ENCODE measurements at places on chromosomes 1 and 21.

DNA sequence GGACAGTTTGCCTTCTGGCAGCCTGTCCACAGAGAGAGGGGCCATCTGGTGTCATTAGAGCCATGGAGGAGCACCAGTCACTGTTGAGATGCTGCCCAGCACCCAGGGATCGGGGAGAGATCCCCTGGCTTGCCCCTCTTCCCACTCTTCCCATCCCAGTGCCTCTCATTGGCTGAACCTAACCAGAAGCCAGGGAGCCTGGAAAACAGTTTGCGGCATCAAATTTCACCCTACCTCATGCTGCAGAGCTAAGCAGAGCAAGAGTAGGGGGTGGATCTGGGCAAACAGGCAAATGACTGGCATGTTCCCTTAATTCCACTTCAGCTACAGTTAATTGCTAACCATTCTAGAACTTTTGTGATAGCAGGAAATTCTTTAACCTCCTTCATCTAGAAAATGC lies 19.1 kb downstream of the TRAF5 start:
- peak; percentile 47 for DNase-seq

DNA sequence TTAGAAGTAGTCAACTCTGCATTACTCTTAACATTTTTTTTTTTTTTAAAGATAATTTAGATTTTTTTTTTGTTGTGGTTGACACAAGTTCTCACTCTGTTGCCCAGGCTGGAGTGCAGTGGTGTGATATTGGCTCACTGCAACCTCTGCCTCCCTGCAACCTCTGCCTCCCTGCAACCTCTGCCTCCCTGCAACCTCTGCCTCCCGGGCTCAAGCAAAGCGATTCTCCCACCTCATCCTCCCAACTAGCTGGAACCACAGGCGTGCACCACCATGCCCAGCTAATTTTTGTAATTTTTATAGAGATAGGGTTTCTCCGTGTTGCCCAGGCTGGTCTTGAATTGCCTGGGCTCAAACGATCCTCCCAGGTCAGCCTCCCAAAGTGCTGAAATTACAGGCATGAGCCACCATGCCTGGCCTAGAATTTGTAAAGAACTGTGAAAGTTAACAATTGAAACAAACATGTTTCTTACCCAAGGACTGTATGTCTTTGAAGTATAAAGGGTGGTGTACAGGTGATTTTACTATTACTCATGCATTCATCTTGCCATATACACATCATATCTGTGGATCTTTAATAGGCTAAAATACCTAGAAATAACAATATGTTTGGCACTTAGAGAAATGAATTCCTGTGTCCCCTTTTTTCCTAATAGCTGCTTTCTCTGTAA lies 114.7 kb downstream of the ATP5PO start:
- DNase-seq: no peak

DNA sequence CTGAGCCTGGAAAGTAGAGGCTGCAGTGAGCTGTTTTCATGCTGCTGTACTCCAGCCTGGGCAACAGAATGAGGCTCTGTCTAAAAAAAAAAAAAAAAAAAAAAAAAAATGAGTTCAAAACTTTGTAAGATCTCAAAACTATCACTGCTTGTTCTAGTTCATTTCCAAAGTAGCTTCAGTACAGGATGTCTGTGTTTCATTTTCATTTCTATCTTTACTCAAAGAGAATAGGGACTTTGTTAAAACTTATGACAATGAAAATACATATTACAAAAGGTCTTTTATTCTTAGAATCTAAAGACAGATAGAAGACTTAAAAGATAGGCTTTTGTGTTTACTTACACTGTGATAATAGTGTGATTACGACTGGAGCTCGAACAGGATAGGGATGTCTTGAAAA lies 709.7 kb downstream of the ADGRL2 start:
- DNase-seq: no peak

GRCh38 chr1:20445956-20446355 lies 40.1 kb downstream of the CAMK2N1 start:
- no peak for DNase-seq

DNA sequence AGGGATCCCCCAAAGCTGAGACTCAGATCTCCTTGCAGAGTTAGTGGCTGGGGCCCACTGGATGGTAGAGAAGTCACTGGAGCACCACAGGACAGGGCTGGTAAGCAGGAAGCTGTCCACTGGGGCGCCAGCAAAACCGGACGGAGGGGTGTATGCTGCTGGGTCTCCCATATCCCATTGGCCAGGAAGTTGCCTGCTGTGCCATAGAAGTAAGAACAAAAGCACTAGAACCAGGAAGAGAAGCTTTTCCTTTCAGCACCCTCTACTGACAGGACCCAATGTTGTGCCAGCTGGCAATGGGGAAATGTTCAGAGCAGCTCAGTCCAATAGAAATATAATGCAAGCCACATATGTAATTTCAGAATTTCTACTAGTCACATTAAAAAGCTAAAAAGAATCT lies 146.6 kb downstream of the SPATA46 start:
- no peak for DNase-seq

- no peak for DNase-seq
These were observed 50.3 kb downstream of the LEPR start for GRCh38 chr1:65470766-65471165.

DNA sequence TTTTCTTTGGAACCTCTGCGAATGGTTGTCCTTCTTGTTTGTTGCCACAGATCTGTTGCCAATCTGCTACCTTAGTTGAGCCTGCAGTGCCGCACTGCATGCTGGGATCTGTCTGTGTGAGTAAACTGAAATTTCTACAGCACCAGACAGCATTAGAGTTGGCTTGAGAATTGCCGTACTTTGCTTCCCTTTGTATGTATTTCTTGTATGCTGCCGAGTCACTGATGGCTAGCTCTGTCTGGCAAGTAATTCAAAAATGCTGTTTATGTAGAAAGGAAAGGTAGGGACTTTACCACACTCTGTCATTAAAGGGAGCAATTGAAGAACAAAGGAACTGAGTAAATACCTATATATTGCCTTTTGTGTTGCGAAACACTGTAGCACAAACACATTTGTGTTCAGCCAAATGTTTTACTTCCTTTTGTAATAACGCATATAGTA lies 857.4 kb downstream of the USP25 start:
- DNase-seq: peak; percentile 71
